Colonic mucosa (tissue), 4 donors: ENCODE measurements at places on chromosomes 12 and 14.

- no peak overlapping the region for H3K27ac ChIP-seq
- H3K4me3 ChIP-seq, result no peak overlapping the region
- no peaks in the 10 kb centered on the region for H3K4me1 ChIP-seq
- H3K36me3 ChIP-seq, result no peaks in the 10 kb centered on the region
Measured at GRCh38 chr12:1115484-1116231, 124.6 kb downstream of the ERC1 start.

DNA sequence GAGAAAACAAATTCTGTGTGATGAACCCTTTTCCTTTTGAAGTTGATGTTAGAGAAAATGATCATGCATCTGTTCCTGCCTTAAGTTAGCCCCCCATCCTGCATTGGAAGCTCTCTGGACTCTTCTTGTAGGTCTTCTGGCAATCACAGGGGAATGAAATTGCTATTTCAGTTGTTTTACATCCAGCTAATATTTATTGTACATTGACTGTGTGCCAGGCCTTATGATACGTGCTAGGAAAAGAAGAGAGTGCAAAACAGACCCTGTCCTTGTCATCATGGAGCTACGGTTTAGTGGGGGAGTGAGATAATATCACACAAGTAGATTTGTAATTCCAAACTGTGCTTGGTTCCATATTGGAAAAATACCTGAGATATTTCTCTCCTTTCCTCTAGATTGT lies 118.6 kb downstream of the TGFB3 start:
- H3K36me3 ChIP-seq, result no peaks in the 10 kb centered on the region
- H3K4me1 ChIP-seq, result no peaks in the 10 kb centered on the region
- H3K4me3 ChIP-seq, result no peak overlapping the region
- no peaks in the 10 kb centered on the region for H3K27me3 ChIP-seq
- DNase-seq, result no peak

GRCh38 chr12:118981285-118982211 lies at the start of gene SRRM4:
TSS of gene SRRM4 (plus strand) at chr12:118981541. CDS start at chr12:118981883, 342 bp downstream.
- H3K27ac ChIP-seq, result no peak within 1 kb of the TSS
- no peak within 1 kb of the TSS for H3K4me3 ChIP-seq
- no peak for DNase-seq
- no peaks in the 10 kb centered on the region for H3K36me3 ChIP-seq

DNA sequence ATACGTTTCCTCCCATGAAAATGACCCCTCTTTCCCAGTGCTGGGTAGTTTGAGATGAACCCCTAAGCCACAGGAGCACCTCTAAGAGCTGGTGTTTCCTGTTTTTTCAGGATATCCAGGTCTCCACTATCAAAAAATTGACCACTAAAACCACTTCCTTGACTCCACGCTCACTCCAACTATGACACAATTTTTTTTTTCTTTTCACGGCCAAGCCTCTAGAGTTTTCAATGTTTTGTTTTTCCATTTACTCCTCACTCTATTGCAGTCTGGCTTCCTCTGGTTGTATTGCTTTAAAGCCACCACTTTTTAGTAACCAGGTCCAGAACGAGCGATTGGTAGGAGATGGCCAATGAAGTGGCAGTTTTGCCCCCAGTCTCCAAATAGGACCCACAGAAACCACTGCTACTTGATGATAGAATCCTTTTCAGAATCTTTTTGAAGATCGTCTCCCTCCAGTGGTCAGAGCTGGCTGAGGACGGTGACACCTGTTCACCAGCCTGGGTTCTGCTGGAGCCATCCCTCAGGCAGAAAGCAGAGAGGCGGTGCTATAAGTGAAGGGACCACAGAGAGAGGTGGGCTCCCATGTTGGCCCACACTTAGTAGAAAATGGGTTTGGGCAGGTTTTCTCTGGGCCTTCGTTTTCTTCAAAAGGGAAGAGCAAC lies 454.4 kb downstream of the VRK1 start:
- no peak overlapping the region for H3K27ac ChIP-seq
- H3K27me3 ChIP-seq, result no peaks in the 10 kb centered on the region
- H3K36me3 ChIP-seq, result no peaks in the 10 kb centered on the region
- no peak overlapping the region for H3K4me3 ChIP-seq
- H3K4me1 ChIP-seq, result no peaks in the 10 kb centered on the region

GRCh38 chr12:51441583-51441982 lies 17.0 kb downstream of the SLC4A8 start:
- H3K4me1 ChIP-seq, result no peaks in the 10 kb centered on the region
- H3K36me3 ChIP-seq, result no peaks in the 10 kb centered on the region
- H3K4me3 ChIP-seq, result no peak overlapping the region
- H3K27ac ChIP-seq, result no peak overlapping the region
- DNase-seq, result no peak

GRCh38 chr12:109606320-109607028 lies 32.9 kb downstream of the MVK start:
- no peaks in the 10 kb centered on the region for H3K36me3 ChIP-seq
- H3K27ac ChIP-seq, result no peak overlapping the region
- no peak for DNase-seq
- no peaks in the 10 kb centered on the region for H3K27me3 ChIP-seq
- no peak overlapping the region for H3K4me3 ChIP-seq
